ENCODE measurements at places on chromosomes 5 and 9. TPM values are rescaled to one million over a fixed set of nuclear protein-coding genes. Genes with fewer than 3 reads are reported as not detected.

LRRC19 gene
- not detected for total RNA-seq

ESM1 gene
- not detected for total RNA-seq

GOLGA1 gene
- 32.3 TPM for total RNA-seq

OR13C2 gene
- not detected for total RNA-seq

MEIKIN gene
- total RNA-seq = 0.74 TPM

PPP2CA gene
- total RNA-seq = 98.4 TPM

TAF11L5 gene
- total RNA-seq = not detected

SLC4A9 gene
- total RNA-seq = 0.13 TPM

GMCL2 gene
- not detected for total RNA-seq

CACFD1 gene
- 3.1 TPM for total RNA-seq

ST8SIA4 gene
- total RNA-seq = 23.4 TPM

MCC gene
- total RNA-seq = 1.1 TPM

MYMK gene
- not detected for total RNA-seq
